ENCODE measurements at places on chromosomes 6 and 20.

- no peak for DNase-seq
Observed at GRCh38 chr6:160034036-160034930, 65.4 kb downstream of the IGF2R start.

DNA sequence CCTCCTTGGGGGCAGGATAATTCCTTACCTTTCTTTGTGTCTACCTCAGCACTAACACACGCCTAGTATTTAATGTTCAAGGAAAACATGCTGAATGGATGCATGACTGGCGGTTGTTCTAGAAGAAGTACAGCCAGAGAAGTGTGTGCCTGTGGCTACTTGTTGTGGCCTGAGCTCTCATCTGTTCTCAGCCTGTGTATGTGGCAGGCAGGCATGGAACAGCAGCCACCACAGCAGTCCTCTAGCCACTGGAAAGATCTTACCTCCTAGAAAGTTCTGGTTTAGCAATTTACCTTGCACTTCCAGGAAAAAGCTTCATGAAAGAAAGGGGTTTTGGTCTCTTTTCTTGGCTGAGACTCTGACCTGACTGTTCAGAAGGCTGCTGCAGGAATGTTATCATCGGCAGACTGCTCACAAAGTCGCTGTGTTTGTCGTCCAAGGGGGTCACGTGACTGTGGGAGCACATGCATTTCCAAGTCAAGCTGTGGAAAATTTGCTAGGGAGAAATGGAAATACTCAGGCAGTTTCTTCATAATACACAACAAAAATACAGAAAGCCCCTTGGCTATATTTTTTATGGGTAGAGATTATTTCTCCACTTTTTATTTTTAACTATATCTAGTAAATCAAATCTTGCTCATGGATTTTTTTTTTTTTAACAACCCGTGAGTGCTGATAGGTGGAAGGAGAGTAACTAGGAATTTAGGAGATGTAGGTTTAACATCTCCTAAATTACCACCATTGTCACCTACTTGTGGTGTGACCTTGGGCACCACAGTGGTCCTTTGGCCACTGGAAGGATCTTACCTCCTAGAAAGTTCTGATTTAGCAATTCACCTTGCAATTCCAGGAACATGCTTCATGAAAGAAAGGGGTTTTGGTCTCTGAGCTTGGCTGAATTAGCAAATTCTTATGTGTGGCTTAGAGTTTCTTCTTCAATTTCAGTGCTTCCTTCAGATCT is 110.8 kb upstream of the GPR6 start:
- no peak for DNase-seq

DNA sequence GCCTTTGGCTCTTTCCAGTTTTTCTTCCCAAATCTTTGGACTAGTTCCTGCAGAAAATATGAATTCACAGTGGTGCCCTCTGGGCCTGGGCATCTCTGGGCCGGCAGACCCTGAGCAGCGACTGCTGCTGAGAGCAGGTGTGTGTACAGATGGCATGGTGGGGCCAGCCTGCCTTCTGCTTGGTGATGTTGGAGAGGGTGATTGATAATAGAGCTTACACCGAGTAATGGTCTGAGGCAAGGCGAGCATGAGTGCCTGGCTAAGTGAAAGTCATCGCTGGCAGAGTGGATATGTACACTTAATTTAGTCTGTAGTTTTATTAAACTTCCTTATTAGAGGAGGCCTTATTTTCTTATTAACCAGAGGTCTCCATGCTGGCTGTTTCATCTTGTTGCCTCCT is 156.9 kb downstream of the CDKAL1 start:
- no peak for DNase-seq

DNA sequence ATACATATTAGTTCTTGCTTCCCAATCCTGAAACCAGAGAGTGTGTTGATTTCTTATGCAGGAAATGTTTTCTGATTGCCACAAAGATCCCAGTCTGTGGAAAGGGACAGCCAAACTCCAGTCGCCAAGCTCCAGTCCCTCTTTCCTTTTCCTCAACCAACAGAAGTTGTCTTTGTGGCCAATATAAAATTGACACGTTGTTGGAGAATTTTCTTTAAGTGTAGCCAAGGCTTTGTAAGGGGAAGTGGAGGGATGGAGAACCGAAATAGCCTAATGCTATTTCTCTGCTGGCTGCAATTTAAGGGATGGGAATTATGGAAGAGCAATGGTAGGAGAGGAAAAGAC is 5.4 kb downstream of the ADGRB3 start:
- DNase-seq, result no peak

DNA sequence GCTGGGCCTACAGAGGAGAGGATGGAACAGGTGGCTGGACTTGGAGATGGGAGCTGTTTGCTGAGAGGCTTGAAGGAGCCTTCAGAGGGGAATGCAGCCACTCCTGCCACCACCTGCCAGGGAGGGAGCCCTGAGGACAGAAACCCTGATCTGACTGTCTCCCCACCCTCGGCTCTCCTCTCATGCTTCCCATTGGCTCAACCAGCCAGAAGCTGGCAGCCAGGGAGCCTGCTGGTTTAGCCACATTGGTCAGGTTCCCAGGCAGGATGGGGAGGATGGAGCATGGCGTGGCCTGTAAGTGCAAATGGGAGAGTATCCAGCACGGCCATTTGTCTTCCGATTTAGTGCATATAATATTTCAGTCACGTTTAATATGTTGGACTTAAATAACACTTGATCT is 12.8 kb downstream of the TREM1 start:
- no peak for DNase-seq

- no peak for DNase-seq
Observed at GRCh38 chr20:5753814-5754213, 3.6 kb downstream of the SHLD1 start.

GRCh38 chr20:50302341-50303057 is 111.9 kb downstream of the CEBPB start:
- no peak for DNase-seq

DNA sequence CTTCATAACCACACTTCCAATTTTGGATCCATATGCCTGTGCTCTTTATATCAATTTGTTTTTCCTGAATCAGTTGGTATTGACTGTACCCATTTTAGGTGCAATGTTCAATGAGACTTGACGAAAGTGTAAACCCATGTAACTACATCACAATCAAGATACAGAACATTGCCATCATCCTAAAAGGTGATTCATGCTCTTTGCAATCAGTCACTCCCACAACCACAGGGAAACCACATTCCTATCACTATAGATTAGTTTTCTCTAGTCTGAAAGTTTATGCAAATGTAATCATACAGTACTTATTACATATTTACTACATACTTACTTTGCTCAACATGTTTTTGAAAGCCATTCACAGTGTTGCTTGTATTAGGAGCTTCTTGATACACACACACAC is 167.4 kb downstream of the ADGRG6 start:
- DNase-seq, result no peak

- DNase-seq, result no peak
Observed at GRCh38 chr6:167093406-167093921, 29.4 kb upstream of the CCR6 start.

DNA sequence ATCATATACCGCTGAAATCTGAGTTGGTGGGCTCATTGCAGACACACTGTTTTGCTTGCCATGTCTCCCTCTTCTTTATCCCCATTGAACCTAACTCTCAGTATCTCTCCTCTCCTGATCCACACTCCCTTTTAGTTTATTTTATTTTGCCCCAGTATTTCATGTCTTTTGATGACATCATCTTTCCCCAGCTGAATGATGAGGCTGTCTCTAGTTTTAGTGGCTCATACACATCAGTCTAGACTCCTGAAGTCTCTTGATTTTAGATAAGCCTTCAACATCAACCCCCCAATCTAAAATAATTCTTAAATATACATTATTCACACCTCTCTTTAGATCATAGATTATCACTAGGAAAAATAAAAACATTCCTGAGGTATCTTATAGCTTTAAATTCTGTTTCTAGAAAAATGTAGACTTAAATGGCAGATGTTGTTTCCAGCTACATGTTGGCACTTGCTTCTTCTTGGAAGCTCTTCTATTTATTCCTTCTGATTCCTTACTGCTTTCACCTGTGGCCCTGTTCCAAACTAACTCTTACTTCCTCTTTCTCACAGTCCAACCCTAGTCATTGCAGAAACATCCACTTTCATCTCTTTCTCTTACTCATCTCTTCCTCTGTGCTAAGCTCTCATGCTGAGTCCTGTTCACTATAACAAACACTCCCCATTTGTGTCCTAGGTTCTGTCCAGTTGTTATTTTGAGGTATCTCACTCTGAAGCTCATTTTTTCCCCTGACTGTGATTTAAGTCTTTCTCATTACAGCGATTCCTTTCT is 191.9 kb upstream of the SLC35B3 start:
- DNase-seq, result no peak

DNA sequence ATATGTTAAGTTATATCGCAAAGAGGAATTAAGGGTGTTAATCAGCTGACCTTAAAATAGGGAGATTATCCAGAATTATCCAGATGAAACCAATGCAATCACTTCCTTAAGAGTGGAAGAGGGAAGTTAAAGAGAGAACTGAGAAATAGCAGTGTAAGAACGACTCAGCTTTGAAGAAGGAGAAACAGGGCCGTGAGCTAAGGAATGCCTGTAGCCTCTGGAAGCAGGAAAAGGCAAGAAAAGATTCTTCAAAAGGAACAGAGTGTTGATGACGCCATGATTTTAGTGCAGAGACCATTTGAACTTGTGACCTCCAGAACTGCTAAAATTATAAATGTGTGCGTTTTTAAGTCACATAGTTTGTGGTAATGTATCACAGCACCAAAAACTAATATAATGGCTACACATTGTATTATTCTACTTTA is 32.7 kb downstream of the ILRUN start:
- no peak for DNase-seq

DNA sequence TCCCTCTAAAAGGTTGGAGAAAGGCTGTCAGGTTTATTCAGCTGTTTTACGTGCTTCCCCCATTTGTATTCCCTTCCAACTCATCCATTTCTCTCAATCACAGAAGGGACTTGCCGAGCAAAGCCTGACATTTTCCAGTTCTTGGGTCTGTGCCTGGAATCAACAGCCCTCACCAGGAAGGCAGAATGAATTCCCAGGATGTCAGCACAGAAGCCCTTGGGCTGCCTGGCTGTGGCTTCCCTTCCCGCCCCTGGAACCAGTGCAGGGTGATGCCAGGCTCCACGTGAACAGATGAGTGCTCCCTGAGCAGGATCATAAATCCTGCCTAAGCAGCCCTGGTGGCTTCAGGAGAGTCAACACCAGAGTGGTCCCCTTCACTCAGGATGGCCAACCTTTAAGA is 86.1 kb upstream of the CD83 start:
- no peak for DNase-seq

GRCh38 chr6:156283091-156283490 is 494.1 kb upstream of the ARID1B start:
- DNase-seq, result no peak

GRCh38 chr20:11103866-11104265 is 430.1 kb upstream of the JAG1 start:
- DNase-seq, result no peak

- DNase-seq, result no peak
Observed at GRCh38 chr6:73710470-73710869, 14.5 kb downstream of the CD109 start.

GRCh38 chr6:168536665-168537539 is 95.9 kb downstream of the SMOC2 start:
- DNase-seq, result no peak

DNA sequence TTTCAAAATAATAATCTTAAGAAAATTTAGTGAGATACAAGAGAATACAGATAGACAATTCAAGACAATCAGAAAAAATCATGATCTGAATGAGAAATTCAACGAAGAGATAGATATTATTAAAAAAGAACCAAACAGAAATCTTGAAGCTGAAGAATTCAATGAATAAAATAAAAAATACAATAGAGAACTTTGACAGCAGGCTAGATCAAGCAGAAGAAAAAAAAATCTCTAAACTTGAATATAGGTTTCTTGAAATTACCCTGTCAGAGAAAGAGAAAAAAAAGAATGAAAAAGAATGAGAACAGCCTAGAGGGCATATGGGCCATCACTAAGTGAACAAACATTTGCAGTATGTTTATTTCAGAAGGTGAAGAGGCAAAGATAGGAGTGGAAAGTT is 39.0 kb downstream of the IL22RA2 start:
- DNase-seq, result no peak

DNA sequence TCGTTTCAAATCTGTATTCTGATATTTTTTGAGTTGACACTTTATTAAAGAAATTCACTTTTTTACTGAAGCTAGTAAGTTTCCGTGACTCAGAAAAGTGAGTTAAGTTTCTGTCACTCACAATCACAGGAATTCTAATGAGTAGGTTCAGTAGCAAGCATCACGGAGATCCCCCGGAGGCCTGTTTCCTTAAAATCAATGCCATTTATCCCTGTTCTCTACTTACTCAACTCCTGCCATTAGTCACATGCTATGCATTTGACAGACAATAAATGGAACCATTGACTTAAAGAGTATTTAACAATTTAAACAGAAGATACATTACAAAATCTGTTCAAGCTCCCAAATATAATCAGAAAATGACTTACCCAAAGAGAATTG is 9.1 kb downstream of the SLC18B1 start:
- no peak for DNase-seq

- DNase-seq, result no peak
Observed at GRCh38 chr6:2509711-2510110, 241.0 kb downstream of the MYLK4 start.

GRCh38 chr20:2538931-2539720 is 2.8 kb downstream of the TMC2 start:
- no peak for DNase-seq

GRCh38 chr6:38012573-38012972 is 193.0 kb downstream of the ZFAND3 start:
- DNase-seq, result no peak

GRCh38 chr6:84635081-84635761 is 129.2 kb downstream of the TBX18 start:
- DNase-seq, result no peak

GRCh38 chr20:49567421-49568277 is at the start of gene PTGIS:
Gene PTGIS, minus strand, starts transcription at chr20:49568137. Its CDS starts 21 bp downstream, at chr20:49568116.
- no peak for DNase-seq

DNA sequence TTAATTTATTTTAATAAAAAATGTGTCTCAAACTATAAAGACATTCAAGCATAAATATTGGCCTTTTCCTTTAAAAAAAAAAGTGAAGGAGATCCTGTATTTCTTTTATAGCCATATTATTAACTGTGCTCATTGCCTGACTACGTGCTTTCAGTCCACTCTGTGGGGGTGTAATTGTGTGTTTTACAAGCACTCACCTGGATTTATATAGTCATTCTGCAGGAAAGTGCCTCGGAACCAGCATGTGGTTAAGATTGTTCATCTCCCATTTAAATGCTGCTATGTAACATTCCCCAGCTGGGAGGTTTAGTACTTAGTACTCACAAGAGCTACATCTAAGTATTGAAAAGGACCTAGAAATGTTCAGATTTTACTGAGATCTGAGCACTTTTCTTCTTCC is 47.9 kb upstream of the SLC22A16 start:
- DNase-seq, result no peak

DNA sequence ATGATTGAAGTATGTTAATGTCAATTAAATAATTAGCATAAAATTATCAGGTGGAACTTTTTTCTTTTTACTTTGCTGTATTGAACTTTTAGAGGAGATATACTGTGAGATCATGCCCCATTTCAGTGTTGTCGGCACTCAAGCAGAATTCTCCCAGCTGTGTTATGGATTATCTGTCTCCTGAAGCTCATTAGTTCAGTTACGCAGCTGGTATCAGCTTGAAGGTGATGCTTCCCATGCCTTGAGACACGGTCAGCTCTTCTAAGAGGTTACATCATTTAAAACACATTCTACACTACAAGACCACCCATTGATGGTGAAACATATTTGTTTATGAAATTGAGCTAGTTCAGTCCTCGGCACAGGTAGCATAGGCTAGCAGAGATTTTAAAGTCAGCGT is 68.9 kb upstream of the PHACTR2 start:
- no peak for DNase-seq

GRCh38 chr6:82257088-82257774 is 9.7 kb upstream of the IBTK start:
- no peak for DNase-seq
